Anterior cingulate cortex (tissue), 58 donors: ENCODE measurements at places on chromosomes 4 and X.

DNA sequence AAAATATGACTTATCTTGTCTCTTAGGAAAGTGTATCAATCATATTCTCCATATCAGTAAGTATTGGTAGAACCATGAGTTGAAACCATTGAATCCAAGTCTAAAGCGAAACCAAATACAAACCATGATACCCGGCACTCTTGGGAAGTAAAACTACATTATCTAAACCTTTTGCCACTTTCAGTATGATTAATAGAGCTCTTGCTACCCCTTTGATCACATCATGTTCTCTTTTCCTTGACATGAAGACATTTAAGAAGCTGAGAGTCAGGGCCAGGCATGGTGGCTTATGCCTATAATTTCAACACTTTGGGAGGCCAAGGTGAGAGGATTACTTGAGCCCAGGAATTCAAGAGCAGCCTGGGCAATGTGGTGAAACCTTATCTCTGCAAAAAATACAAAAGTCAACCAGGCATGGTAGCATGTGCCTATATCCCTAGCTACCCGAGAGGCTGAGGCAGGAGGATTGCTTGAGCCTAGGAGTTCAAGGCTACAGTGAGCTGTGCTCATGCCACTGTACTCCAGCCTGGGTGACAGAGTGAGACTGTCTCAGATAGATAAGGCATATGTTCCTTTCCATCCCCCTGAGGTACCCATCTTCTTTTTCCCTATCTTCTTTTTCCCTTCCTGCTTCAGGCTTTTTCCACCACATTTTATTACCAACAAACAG, 45.4 kb downstream of the CEP135 start:
- no peak for DNase-seq

DNA sequence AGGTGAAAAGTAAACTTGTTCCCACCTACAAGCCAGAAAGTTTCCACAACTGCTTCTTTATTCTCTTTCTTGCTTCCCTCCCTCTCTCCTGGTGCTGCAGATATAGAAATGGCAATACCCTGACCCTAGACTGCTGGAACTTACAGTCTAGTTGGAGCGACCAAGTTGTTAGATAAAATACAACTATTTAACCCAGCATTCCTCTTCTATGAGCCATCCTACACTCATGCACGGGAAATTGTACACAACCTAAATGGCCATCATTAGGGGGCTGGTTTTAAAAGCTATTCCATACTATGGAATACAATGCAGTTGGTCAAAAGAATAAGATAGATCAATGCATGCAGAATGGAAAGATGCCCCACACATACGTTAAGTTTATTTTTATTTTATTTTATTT, 41.1 kb downstream of the PJA1 start:
- no peak for DNase-seq

DNA sequence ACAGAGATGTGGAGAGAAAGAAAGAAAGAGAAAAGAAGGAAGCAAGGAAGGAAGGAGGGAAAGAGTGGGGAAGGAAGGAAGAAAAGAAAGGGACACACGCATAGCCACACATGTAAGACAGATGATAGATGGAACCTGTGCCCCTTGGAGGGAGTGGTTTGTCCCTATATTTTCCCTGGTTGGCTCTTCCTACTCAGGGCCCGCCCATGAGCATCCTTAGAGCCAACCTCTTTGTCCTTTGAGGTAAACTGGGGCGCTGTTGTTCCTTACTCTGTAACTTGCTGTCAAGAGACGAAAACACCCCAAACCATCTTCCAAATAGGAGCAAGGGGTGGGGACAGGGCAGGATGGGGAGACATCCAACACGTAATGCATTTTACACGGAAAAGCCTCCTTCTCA, 220.9 kb downstream of the MAML3 start:
- no peak for DNase-seq

DNA sequence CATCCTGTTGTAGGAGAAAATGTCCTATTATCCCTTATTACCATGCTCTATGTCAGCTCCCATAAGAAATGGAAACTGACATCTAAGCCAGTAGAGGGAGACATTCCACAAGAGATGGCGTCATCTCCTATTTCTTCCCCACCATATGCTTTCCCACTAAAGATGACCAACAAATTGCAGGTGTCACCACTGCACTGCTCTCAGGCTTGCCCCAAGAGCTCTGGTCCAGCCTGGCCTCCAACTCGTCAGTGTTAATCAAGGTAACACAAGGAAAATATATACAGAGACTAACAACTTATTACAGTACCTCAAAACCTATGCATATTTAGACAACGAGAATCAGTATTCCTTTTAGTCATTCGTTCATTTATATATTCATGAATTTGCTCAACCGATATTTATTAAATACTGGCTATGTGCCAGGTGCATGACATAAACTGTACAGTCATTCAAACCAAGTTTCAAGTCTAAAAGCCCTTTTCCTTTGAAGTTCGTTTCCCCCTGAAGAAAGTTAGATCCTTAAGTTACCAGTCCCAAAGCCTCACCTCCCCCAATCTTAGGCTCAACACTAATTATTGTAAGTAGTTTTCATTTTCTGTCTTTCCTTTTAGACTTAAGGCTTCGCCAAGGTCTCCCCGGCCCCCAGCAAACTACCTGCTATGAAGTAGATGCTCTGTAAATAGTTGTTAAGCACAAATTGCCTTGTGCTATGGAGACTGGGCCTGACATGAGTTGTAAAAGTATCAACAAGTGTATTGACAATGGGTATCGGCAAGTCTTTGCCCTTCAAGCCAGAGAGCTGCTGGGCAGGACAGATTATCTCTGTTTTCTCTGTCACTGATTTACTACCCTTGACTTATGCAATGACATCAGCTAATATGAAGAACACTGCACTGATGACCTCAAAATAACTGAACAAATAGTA, 3.1 kb upstream of the FGB start:
- no peak for DNase-seq

- no peak for DNase-seq
Measured at GRCh38 chr4:119284876-119285780, 36.8 kb downstream of the FABP2 start.
